A549 treated with Mapracorat at 1 μM for 4 hours (cell line): ENCODE measurements at places on chromosomes 11 and 22. TPM values are rescaled to one million over a fixed set of nuclear protein-coding genes. Genes with fewer than 3 reads are reported as not detected.

The OR52N4 gene
- total RNA-seq: not detected in 5 replicates

The SCUBE1 gene
- 0.02 to 0.26 TPM (median 0.06 TPM) in 5 replicates for total RNA-seq

The TMPRSS5 gene
- 0.13 to 0.34 TPM (median 0.17 TPM) in 4 of 5 replicates, not detected in the other for total RNA-seq

The SYT9 gene
- total RNA-seq: 0.11 to 0.23 TPM (median 0.14 TPM) in 5 replicates
